ENCODE measurements at places on chromosomes 7 and 10.

- DNase-seq, result no peak
These were observed 4.5 kb downstream of the TRIL start for GRCh38 chr7:28953633-28954032.

DNA sequence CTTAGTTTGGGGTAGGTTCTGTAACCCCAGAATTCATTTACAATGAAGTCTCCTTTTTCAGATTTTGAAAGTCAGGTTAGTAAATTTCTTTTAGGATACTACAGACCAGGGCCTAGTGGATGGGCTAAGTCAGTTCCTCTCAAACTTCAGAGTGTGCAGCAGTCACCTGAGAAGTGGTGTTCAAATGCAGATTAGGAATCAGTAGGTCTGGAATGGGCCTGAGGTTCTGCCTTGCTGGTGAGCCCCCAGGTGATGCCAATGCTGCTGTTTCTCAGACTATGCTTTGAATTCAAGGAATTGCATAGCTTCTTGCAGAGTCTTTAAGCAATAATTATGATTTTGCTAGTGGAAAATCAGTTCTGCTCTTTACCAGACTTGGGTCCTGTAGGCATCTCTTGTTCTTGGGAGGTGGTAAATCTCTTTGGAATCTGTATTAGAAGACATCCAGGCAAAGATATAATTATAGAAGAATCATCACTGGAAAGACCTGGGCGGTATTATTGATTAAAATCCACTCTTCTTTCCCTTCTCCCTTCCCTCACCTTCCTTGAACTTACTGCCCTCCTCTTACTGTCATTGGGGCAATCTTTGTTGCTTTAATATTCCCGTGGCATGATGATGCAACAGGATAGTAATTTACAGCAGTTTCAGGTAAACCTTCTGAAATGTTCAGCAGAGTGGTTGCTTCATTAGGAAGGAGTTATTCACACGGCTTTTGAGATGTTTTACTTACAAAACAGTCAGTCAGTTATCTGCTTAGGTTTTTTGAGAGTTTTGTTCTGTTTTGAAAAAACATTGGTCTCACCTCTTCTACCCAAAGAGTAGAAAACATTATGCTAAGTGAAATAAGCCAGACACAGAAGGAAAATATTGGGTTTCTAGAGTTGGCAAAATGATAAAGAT is 87.2 kb downstream of the NRF1 start:
- no peak for DNase-seq

DNA sequence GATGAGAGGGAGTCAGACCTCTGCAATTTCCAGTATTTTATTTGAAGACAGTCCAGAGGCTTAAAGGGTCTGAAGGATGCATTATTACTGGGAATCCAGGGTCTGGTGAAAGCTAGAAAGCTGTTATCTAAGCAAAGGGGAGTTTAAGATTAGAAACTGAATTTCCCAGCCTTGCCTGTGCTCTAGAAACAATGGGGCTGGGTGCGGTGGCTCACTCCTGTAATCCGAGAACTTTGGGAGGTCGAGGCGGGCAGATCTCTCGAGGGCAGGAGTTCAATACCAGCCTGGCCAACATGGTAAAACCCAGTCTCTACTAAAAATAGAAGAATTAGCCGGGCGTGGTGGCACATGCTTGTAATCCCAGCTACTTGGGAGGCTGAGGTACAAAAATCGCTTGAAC is 71.5 kb upstream of the ANLN start:
- no peak for DNase-seq

DNA sequence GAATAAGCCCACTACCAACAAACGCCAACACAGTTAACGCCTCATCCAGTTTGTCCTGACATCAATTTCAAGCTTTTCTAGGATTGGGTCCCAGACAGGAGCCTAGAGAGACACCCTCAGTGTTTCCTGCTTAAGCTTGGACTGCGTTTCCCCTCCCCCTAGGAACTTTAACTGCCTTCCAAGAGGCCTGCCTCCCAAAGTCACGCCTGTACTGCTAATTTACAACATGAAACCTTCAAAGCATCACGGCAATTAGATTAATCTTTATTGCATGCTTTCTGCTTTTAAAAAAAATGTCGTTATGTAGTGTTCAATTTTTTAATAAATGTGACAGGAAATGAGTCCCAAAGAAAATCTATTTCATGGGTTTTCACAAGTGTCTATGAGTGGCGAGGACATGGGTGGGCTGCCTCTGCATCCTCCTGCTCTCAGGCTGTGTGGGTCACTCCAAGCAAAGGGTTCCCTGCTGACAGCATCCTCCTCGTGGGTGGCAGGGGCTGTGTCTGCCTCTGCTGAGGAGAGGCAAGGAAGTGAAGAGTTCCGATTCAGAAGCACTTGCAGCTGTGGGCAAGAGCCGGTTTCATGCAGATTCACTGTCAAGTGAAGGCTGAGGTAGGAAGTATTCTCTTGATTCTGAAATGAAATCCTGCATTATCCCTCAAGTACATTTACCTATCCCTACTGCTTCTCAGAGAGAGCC is 193.0 kb upstream of the KMT2E start:
- no peak for DNase-seq

- no peak for DNase-seq
These were observed 107.4 kb downstream of the DNAJB6 start for GRCh38 chr7:157444011-157444842.

DNA sequence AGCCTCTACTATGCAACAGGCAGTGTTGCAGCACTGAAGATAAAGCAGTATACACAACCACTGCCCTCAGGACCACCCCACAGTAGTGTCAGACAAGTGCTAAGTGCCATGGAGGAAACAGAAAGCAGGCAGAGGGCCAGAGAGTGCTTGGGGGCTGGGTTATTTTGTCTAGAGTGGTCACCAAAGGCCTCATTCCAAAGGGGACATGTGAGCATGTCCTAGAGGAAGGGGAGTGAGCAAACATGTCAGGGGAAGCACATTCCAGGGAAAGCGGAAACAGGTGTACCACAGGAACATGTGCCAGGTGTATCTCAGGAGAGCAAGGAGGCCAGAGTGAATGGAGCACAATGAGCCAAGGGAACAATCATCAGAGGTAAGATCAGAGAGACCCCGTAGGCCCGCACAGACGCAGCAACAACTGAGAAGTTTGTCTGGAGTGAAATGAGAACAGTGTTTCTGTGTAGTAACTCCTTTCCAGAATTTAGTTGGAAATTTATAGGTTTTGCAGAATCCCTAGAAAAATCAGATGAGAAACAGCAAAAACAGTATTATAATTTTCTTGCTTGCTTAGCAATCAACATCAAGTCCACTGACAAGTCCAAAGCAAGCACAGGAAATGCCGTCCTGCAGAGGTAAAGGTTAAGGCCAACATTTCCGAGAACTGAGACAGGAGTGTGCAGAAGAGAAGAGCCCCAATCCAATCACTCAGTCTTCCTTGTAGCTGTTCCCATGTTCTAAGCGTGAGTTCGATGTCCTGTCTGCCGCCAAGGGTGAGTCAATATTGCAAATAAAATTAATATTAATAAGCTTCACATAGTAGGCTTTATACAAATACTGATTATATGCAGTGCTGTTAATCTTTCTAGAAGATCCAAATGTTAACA is 67.3 kb downstream of the SGMS1 start:
- no peak for DNase-seq

GRCh38 chr10:31647861-31648260 is 280.8 kb downstream of the ARHGAP12 start:
- no peak for DNase-seq

DNA sequence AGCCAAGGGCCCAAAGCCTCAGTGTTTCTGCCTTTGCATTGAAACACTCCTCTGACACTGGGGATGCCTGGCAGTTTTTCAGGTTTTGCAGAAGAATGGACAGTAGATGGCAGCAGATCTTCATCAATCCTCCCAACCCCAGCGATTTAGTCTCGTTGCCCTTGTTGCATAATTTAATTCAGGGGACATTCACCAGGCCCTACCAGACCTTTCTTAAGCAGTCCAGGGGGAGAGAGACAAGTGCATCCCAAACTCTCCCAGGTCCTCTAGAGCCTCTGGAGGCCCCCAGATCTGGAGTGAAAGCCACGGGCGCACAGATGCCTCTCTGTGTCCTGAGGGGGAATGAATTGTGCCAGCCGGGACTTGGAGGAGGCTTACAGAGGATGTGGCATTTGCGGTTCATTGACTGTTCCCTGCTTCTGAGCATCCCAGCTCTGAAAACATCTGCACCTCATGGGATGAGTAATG is 29.6 kb downstream of the MINDY4 start:
- peak; percentile 76 for DNase-seq
